ENCODE measurements at places on chromosomes 4 and X. TPM values are rescaled to one million over a fixed set of nuclear protein-coding genes. Genes with fewer than 3 reads are reported as not detected.

The ARHGAP6 gene
- total RNA-seq: 2.2 TPM

The SSX2 gene
- total RNA-seq: not detected

The ENOX2 gene
- 5.5 TPM for total RNA-seq

The P2RY10 gene
- total RNA-seq: not detected

The AMBN gene
- not detected for total RNA-seq

The XPNPEP2 gene
- 1.5 TPM for total RNA-seq

The MAGEA12 gene
- not detected for total RNA-seq

Data from bronchus fibroblast of lung (primary cell).